GM13976 (cell line): ENCODE measurements at places on chromosomes 11 and 22.

DNA sequence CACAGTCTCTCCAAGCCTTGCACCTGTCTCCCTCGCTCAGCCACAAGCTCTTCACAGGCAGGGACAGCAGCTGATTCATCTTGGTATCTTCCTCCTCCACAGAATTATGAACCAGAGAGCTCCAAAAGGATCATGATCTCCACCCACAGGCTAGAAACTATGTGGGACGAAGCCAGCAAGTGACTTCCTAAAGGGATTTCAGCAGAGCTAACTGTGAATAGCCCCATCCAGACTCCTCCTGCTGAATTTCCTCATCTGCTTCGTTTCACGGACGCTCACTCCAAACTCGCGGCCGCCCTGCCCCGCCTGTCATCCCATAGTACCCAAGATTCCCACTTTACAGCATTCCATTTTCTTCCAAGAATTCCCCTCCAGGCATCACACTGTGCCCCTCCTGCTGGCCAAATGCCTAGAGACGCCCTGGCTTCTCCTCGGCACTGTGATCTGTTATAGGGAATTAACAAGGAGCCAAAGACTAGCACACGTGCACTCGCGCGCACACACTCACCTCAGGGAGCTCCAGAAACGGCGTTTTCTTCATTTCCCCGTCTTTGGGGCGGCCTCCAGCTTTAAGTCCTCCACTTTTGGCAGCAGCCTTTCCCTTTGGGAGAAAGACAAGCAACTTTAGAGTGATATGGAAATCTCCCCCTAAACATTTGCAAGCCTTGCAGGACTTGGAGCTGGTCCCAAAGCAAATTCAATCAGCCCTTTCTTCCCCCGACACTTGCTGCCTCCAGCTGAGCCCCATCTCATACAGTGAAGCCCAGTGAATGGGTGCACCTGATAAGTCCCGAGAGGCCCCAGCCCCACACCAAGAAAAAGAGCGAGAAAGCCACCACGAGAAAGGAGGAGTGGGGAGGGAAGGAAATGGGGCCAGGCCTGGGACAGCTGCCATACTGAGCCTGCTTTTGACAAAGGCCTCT, 35.5 kb downstream of the SPATA19 start:
- DNase-seq: no peak

DNA sequence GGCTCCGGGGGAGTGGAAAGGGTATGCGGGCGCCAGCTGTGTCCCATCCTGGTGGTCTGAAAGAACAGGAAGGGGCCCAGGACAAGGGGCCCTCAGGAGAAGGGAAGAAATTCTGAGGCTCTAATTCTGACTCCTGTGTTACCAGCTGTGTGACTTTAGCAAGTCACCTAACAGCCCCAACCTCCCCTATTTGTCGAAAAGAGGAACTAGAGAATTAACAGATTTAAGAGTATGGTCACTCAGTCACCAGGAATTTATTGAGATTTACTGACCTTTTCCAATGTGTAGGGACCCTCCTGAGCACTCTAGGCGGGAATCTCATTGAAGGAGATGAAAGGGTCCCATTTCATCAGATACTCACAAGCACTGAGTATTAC, 14.6 kb downstream of the RPS6KA4 start:
- DNase-seq: peak; percentile 64

DNA sequence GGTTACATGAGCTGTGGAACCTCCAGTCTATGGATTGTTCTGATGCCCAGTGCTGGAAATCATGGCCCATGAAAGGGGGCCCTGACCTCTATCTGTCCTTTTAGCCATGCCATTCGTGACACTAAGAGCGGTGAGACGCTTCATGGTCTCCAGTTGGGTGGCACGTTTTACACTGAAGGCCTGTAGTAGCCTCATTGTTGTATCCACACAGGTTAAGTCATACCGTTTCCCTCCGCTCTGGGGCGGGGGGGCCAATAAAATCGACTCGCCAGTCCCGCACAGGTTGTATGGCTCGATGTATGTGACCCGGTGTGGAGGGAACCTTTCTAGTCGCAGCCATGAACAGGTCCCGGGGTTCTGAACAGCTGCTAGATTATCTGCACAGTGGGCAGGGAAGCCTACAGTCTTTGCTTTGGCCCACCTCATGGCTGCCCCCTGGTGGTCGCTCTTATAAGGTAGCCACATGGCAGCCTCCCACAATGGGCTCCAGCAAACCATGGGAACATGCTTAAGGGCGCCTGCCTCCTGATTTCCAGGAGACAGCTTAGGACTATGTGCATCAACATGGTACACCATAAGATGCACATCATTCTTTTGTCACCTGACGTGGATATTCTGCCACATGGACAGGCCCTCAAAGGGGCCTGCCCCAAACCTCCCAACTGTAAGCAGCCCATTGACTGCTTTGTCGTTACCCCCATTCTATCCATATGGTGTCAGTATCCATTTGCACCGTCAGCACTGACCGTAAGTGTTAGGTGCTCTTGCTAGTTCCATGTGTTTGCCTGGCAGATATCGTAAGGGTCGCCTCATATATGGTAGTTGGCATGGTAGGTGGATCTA, 19.7 kb upstream of the APOL3 start:
- peak; percentile 84 for DNase-seq

GRCh38 chr11:19311308-19312030, 70.7 kb upstream of the E2F8 start:
- DNase-seq: peak; percentile 67

DNA sequence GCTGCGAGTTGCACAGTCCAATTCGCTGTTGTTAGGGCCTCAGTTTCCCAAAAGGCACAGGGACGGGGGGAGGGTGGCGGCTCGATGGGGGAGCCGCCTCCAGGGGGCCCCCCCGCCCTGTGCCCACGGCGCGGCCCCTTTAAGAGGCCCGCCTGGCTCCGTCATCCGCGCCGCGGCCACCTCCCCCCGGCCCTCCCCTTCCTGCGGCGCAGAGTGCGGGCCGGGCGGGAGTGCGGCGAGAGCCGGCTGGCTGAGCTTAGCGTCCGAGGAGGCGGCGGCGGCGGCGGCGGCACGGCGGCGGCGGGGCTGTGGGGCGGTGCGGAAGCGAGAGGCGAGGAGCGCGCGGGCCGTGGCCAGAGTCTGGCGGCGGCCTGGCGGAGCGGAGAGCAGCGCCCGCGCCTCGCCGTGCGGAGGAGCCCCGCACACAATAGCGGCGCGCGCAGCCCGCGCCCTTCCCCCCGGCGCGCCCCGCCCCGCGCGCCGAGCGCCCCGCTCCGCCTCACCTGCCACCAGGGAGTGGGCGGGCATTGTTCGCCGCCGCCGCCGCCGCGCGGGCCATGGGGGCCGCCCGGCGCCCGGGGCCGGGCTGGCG, at the start of gene BCR:
Gene BCR (plus strand): TSS at position 209 of the 592 bp plus-strand sequence. CDS start 452 bp downstream, outside the sequence.
- peak; percentile 88 for DNase-seq

- DNase-seq: no peak
These were observed 86.2 kb upstream of the LINC01488 start for GRCh38 chr11:69395287-69395686.

DNA sequence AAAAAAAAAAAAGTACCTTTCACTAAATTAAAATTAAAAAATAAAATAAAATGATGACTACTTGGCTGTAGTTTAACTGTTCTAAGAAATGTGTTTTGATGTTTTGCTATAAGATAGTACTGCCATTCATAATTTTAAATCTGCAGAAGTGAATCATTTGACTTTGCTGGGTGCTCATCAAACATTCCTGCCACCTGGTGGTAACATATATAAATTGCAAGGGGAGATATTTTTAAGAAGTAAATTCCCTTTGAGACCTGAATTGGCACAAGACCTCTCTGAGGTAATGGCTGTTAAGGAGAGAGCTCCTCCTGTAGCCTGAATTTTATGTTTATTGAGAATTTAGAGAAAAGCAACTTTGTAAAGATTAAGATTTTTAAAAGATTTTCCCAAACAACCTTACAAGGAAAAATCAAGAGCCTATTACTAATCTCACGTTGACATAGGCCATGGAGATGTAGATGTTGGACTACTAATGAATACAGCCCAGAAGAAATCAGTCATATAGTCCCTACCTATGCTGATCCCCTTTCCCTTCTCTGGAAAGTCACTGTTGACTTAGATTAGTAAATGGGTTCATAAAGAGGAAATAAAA, 11.9 kb upstream of the NARS2 start:
- DNase-seq: peak; percentile 47

GRCh38 chr11:110207123-110207522, 89.3 kb downstream of the RDX start:
- DNase-seq: no peak

DNA sequence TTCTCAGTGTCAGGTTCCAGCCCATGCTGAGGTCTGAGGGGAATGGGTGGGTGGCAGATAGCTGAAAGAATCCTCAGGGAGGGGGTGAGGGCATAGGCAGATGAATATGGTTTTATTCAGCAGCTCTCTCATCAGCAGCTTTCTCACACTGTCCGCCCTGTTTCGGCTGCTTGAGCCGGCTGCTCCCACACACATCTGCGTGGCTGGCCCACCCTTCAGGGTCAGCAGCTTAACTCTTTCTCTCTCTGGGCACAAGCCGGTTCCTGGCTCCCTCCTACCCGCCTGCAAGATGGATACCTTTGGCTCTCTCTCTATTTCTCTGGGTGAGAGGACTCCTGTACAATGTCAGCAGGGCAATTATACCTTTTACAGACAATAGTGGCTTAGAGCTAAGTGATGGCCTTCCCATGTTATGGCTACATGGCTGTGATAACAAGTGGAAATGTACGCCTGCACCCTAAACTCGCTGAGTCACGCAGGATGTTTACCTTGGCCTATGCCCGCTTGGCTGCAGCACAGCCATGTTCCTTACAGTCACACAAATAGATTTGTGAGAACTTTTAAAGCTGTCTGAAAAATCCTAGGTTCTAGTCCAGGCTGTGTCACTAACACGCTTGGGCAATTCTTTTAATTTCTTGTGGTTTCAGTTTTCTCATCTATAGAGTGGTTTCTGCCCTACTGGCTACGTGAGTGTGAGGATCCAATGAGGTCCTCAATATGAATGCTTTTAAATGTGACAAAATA, 4.1 kb downstream of the MMP20 start:
- no peak for DNase-seq

GRCh38 chr11:22626573-22627239, 1.1 kb upstream of the FANCF start:
- DNase-seq: no peak

GRCh38 chr22:42179616-42180015, 49.0 kb upstream of the CYP2D6 start:
- DNase-seq: no peak

DNA sequence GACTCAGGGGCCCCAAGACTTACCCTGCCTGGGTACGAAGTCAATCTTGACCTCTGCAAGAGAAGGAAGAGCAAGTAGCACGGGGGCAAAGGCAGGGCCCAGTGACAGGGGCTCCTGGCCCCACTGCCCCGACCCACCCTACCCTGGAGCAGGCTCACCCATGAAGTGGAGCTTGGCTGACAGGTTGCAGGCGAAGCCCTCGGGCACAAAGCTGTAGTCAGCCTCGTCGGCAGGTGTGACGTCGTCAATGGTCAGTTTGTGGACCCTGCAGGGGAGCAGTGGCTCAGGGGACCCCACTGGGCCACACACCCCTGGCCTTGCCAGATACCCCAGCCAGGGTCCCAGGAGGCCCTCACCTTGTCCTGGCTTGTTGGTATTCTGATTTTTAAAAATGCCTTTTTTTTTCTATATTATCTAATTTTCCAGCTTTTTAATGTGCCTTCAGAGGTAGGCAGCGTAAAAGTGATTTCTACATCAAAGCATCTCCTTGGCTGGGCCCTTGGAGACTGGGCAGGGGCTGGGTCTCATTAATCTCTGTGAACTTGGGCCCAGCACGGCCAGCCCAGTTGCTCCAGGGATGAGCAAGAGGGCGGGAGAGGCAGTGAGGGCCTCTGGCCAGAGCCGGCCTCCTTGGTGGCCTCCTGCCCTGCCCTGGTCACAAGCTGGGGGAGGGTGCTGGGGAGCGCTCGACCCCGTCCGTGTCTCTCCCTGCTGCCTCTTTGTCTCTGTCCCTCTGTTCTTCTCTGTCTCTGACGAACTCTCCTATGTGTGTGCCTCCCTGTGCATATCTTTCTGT, 11.3 kb downstream of the MYBPC3 start:
- no peak for DNase-seq

- no peak for DNase-seq
These were observed 50.1 kb upstream of the RASSF10 start for GRCh38 chr11:12958986-12959385.

GRCh38 chr11:45884596-45885185, 760 bp upstream of the MAPK8IP1 start:
- DNase-seq: no peak

- no peak for DNase-seq
These were observed 46.1 kb downstream of the RRAS2 start for GRCh38 chr11:14312736-14313438.

- no peak for DNase-seq
These were observed 15.6 kb downstream of the SDHAF2 start for GRCh38 chr11:61445516-61445915.

- no peak for DNase-seq
These were observed 434.7 kb downstream of the TBC1D22A start for GRCh38 chr22:47196881-47197772.
